ENCODE measurements at places on chromosomes 4 and X.

DNA sequence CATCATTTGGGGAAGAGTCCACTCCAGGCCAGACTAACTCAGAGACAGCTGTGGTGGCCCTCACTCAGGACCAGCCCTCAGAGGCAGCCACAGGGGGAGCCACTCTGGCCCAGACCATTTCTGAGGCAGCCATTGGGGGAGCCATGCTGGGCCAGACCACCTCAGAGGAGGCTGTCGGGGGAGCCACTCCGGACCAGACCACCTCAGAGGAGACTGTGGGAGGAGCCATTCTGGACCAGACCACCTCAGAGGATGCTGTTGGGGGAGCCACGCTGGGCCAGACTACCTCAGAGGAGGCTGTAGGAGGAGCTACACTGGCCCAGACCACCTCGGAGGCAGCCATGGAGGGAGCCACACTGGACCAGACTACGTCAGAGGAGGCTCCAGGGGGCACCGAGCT is 3.3 kb upstream of the ERAS start:
- DNase-seq = no peak

DNA sequence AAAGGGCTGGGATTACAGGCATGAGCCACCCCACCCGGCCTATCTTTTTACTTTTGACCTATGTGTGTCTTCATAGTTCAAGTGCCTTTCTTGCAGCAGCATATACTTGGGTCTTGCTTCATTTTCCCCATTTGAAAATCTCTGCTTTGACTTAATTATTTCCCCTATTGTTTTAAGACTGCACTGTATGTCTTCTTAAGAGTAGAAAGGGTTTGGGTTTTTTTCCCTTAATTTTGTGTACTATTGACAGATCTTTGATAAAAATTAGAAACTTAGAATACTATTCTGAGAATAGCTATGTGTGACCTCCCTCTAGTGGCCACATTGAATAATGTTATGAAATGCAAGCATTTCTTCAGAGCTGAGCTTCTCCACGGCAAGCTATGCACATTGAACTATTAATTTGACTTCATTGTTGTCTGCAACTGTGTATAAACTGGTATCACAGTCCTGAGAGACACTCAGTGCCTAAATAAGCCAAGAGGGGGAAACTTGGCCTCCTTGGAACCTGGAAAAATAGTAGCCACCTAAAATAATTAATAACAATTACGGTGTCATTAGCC is 8.7 kb upstream of the SLC25A4 start:
- DNase-seq = no peak

DNA sequence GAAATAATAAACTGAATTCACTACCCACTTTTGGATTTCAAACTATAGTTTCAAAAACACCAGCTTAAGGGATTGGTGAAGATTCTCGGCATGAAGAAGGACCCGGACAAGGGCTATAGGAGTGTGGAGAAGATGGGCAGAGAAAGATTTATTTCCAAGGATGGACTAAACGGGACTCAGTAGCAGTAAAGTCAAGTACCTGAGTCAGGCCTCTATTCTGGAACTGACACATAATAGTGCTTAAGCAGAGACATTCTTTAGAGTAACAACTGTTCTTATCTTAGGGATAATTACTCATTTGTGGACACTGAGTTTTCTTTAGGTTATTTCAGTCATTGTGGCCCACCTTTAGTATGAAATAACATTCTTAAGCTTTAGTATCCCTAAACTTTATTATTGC is 134.6 kb downstream of the GATB start:
- no peak for DNase-seq

- DNase-seq = no peak
Measured at GRCh38 chr4:5888222-5889001, 4.5 kb downstream of the CRMP1 start.

GRCh38 chr4:176404621-176405020 is 84.9 kb downstream of the SPCS3 start:
- no peak for DNase-seq

- no peak for DNase-seq
Measured at GRCh38 chrX:31219174-31219573, 147.3 kb upstream of the FTHL17 start.

DNA sequence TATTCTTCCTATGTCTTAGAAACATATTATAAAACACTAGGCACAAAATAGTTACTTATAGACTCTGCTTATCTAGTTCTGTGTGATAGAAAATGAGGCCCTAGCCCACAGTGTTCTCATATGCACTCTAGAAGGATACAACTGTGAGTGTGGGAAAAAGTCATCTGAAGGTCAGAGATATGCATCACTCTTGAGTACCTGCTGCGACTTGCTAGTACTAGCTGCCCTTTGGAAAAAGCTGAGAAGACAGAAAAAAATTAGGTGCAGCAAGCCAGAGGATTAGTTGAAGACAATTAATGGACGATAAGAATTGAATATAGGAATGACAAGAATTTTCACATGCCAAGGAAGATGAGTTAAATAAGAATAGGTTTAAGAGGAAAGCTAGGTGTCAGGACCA is 61.3 kb downstream of the MTHFD2L start:
- no peak for DNase-seq

DNA sequence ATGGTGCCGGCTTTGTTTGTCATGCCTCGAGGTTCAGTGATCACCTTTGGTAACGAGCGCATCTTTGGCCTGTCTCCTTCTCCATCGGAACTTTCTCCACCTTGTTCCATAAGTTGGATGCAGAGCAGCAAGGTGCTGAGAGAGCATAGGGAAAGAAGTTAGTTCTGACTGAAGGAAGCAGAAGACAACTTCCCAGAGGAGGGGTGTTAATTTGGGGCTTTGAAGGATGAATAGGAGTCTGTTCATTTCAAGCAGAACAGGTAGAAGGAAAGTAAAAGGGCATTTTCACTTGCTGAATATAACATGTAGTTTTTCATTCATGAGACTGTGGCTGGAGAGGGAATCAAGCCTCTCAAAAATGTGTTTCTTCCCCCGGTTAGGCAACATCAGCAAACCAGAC is 232.0 kb upstream of the PSAPL1 start:
- no peak for DNase-seq

DNA sequence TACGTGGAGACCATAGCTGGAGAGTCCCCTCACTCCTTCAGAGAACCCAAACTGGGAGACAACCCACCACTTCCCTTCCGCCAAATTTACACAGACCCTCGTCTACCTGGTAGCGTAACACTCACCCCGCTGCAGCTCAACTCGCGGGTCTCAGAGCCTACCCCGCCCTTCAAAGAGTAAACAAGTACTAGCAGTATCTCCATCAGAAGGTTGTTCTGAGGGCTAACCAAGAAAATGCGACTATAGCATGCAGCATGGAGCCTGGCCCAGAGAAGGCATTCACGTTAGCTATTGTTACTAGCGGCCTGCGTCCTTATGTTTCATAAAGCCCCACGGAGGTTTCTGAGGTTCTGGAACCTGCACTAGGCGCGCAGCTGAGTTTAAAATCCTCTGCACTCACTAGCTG is 531 bp upstream of the MANBA start:
- DNase-seq = no peak

GRCh38 chr4:96652158-96652557 is 812.3 kb downstream of the PDHA2 start:
- no peak for DNase-seq

DNA sequence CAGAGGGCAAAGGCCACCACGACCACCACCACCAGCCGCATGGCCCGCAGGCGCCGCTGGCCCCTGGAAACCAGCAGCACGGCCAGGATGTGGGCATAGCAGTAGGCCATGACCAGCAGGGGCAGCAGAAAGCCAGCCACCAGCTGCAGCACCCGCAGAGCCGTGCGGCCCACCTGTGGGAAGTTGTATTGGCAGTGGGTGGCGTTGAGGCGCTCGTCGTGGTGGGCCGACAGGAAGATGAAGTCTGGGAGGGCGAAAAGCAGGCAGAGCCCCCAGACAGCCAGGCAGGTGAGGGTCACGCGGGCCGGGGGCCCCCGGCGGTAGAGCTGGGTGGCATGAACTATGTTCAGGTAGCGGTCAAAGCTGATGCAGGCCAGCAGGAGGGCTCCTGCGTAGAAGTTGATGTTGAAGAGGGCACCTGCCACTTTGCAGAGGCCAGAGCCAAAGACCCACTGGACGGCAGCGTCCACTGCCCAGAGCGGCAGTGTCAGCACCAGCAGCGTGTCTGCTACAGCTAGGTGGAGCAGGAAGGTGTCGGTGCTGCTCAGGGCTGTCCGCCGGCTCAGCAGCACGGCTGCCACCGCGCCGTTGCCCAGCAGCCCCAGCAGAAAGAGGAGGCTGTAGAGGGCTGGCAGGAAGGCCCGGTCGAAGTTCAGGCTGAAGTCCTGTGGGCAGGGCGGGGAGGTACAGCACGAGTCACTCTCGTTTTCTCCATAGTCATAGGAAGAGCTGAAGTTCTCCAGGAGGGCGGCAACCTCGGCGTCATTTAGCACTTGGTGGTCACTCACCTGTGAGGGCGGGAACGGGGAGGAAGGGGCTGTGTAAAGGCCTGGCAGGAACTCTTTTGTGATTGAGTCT is 1.4 kb downstream of the CXCR3 start:
- peak; percentile 4 for DNase-seq

DNA sequence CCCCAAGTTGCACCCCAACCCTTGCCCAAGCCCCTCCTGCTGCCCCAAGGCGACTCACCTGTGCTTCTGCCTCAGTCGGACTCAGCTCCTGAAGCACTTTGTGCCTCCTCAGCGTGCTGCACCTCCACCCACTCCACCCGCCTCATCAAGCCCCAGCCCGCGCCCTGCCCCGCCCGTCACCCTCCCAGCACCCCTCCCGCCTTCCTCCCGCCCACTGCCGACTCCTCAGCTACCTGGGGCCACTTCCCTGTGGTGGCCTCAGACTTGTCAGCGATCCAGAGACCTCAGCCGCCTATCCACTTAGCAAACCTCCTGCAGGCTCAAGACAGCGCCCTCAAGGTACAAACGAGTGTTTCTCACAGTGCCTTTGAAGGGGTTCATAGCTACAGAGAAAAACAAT is 19.6 kb upstream of the IQCM start:
- no peak for DNase-seq

GRCh38 chr4:119664168-119664907 is 35.7 kb upstream of the PDE5A start:
- DNase-seq = no peak

DNA sequence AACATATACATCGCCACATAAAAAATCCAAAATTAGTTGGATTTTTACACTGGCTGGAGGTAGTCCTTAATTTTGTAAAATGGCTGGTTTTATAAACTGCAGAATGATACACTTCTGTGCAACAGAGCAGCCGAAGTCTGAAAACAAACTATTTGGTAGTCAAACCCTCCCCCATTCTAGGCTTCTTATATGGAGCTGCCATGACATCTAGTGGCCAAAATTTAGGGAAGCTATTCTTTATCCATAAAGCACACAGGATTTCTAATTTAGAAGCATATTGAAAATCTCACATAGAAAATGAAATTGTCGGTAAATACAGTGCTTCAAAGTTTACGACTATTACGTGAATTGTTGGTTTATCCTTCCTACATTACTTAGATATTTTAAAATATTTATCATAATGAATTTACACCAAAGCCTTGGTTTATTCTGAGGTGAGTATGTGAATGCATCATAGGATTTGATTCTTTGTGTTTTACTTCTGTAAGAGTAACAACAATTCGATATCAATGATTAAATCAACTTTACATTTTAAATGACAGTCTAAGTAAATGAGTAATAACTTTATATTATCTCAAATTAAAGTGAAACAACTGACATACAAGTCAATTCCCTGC is 113.4 kb upstream of the FAM241A start:
- DNase-seq = no peak

DNA sequence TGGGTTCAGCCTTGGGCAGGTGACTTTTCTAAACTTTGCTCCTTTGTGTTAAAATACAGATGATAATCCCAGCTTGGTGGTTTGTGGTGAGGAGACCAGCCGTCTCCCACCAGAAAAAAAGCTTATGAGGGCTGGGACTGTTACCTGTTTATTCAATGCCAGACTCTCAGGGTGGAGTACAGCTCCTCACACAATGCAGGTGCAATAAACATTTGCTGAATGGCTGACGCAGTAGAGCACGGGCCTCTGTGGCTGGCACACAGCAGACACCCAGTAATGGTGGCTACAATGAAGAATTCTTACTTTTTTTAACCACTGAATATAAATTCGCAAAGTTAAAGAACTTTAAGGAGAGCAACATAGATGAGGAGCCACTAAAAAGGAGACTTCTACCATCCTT is 30.2 kb downstream of the BEND4 start:
- no peak for DNase-seq

DNA sequence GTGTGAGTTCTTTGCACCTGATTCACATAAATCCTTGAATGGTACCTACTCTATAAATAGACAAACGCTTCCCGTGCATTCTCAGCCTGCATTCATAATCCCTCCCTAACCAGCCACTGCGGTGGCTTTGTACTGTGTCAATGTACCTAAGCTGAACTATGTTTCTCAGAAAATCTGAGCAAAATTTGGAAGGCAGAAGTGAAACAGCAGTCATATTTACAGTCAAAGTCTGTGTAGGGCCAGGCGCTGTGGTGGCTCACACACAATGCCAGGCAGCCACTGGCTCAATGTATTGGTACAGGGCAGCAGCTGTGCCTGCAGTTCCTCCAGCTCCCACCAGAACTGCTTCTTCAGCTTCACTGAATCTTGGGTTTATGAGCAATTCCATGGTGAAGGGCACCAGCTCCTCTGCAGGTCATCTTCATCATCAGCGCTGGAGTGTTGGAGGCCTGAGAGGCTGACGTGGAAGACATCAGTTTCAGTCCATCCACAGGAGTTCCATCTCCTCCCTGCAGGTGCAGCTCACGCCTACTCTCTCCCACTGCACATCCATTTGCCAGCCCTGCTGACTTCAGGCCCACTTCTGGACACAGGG is 32.3 kb upstream of the IRF2 start:
- DNase-seq = no peak

GRCh38 chrX:46837558-46838485 is 979 bp downstream of the RP2 start:
- DNase-seq = no peak

GRCh38 chr4:154030152-154030551 is 241.3 kb upstream of the SFRP2 start:
- no peak for DNase-seq

- peak; percentile 25 for DNase-seq
Measured at GRCh38 chr4:89254847-89255246, 52.8 kb downstream of the GPRIN3 start.

DNA sequence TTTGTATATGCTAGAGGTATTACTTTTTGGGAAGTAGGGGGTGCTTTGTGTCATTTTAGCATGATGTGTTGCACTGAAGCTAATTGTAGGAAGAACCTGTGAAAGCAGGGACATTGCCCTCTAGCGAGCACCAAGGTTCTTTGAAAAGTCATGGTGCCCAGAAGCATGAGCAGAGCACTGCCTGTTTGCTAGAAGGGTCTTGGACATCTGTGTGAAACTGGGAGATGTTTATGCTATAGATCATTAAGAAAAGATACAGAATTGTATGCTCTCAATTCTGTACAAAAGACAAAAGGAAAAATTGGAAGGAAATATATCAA is 14.7 kb downstream of the GRPR start:
- DNase-seq = no peak

Measured in stimulated activated naive CD4-positive, alpha-beta T cell treated with Interleukin-2 at 50 U/mL for 16 hours (primary cell).